Adrenal gland (tissue), 19 donors: ENCODE measurements at places on chromosomes 5 and 9. TPM values are rescaled to one million over a fixed set of nuclear protein-coding genes. Genes with fewer than 3 reads are reported as not detected.

The OMD gene
- total RNA-seq: 8.5 TPM

The UNC13B gene
- 42.2 TPM for total RNA-seq

The TIMD4 gene
- 0.55 TPM for total RNA-seq

The SV2C gene
- total RNA-seq: under 0.01 TPM

The FAM221B gene
- not detected for total RNA-seq

The RANBP17 gene
- 45.4 TPM for total RNA-seq

The LVRN gene
- total RNA-seq: 0.39 TPM

The SLC27A6 gene
- total RNA-seq: 20.9 TPM

The TLX3 gene
- total RNA-seq: not detected

The HBEGF gene
- 0.54 TPM for total RNA-seq

DNA sequence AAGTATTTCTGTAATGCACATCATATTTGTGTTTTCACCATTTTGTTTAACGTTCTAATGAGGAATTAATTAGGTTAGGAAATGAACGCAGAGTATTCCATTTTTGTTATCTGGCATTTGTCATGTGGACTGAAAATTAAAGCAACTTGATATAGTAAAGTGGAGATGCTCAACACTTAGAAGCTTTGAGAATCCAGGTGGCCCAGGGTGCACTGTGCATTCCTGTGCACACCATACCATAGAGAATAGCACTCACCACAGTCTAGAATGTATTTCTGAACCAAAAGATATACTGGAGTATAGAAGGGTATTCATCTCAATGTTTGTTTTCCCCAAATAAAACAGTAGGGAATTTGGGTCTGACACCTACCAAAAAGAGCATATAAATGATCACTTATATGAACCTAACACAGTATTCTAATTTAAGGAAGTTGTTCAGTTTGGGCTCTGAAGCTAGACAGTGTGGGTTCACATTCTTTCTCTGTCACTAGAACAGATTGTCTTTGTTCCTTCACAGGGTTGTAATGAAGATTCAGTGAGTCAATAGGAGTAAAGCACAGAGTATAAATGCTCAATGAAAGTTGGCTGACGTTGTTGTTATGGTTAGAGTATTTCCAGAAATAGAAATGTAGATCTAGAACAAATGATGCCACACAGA, 125.6 kb upstream of the DMRT1 start:
- DNase-seq: no peak

DNA sequence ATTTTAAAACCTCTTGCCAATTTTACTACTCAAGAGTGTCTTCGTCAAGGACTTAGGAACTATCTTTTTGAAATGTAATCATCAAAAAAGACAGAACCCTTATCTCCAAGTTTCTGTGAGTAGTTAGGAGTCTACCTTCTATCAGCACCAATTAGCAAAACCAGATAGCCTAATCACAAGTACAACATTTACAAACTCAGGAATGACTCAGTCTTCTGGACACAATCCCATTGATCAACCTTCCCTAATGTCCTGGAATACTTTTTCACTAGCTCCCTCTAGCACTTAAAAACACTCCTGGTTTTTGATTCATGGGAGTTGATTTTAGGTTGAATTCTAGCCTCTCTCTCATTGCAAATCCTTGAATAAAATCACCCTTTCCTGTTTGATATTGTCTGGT, 680.7 kb downstream of the PRR16 start:
- DNase-seq: no peak

GRCh38 chr5:61465066-61465465, 133.0 kb downstream of the ZSWIM6 start:
- no peak for DNase-seq

DNA sequence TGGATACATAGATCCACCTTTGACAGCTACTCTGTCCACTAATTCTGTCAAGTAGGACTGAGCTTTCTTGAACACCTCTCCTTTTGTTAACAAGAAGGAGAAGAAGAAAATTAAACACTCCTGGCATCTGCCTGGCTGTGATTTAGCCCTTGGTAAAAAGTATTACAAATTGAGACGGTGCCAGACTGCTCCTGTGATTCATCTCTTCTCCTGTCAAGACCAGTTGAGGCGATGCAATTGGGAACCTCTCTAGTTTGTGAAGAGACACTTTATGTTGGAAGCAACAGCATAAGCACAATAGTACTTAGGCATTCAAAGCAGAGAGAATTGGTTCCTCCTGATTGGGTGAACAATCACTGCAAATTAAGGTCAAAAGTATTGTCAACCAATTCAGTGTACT, 72.7 kb downstream of the GHR start:
- peak; percentile 63 for DNase-seq

GRCh38 chr5:160961761-160962160, 109.8 kb upstream of the ATP10B start:
- no peak for DNase-seq

- no peak for DNase-seq
These were observed 140.3 kb downstream of the LHFPL2 start for GRCh38 chr5:78508186-78508765.

DNA sequence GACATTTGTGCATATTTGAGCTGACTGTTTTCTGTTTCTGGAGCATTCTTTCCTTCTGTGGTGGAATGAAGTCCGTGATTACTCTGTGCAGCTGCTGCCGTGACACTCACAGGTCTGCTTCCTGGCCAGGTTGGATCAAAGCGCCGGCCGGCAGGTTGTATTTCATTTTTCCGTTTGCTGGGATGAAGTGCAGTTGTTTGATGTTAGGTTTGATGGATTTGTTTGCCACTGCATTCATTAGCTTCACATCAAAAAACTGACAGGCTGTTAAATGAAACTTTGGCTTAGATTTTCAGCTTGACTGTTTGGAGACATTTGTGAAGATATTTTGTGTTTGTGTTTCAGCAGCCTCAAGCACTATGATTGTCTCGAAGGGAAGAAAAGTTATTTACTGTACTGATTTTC, 140.1 kb downstream of the KDM4C start:
- no peak for DNase-seq

DNA sequence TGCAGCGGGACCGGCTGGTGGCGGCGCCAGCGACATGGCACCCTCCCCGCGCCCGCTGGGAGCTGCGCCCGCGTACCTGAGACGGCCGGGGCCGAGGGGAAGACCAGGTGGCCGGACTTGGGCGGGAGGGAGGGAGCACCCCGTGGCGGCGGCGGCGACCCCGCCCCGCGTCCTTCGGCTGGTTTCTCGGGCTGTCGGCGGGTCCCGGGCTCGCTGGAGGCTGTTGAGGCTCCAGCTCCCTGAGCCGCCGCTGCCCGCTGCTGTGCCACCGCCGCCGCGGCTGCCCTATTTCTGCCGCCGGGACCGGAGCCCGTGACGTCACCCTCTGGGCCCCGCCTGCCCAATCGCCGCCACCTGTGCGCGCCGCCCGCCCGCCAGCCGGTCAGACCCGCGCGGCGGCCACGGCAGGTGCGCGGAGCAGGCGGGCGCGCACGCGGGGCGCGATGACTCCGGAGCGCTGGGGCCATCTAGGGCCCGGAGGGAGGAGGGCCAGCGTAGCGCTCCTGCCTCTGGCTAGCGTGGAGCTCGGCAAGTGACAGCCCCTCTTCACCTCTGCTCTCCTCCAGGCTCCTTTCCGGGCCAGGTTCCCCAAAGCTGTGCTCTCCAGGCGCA, at the start of gene FSTL4:
TSS of gene FSTL4 (minus strand) at position 293 of the 612 bp plus-strand sequence.
- DNase-seq: peak; percentile 50

- DNase-seq: no peak
These were observed 25.9 kb downstream of the KIF2A start for GRCh38 chr5:62331921-62332320.

DNA sequence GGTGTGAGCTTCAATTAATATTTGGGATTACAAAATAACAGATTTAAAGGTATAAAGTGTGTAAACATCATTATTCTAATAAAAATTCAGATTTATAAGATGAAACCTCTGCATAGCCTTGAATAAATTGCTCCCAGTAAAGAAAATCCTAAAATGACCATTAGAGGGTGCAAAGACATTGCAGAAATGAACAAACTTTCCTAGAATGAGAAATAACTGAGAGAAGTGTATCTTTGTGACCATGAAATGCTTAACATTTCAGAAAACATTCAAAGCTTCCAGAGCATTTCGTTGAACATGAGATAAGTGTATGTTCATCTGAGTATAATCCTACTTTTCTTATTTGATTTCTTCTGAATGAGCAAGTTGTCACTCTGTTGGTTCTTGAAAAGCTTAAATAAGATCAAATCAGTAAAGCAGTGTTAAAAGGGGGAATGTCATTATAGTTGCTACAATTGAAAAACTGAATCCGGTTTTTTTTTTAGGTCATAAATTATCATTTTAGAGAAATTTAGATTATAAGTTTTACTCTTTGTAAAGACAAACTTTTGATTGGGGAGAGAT, 24.7 kb upstream of the NUDT12 start:
- no peak for DNase-seq

DNA sequence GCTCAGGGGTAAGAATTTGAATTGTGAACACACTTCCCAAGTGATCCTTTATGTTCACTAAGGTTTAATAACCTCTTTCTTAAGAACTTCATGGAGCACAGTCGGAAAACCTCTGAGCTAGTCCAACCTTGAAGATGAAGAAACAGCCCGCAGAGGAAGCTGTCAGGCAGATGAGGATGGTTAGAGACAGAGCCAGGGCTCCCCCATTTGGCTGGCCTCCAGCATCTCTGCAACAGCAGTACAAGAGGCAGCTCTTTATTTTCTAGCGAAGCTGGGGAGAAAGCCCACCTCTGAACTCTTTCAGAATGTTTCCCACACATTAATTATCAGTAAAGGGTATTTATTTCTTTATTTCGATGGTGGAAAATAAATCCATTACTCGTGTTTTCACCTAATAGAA, 350.8 kb downstream of the DMRT2 start:
- no peak for DNase-seq
